Choroid plexus epithelial cell (primary cell): ENCODE measurements at places on chromosomes 16 and 17.
A peak's percentile ranks its signal among the peaks of the same experiment; 100 is the strongest.

DNA sequence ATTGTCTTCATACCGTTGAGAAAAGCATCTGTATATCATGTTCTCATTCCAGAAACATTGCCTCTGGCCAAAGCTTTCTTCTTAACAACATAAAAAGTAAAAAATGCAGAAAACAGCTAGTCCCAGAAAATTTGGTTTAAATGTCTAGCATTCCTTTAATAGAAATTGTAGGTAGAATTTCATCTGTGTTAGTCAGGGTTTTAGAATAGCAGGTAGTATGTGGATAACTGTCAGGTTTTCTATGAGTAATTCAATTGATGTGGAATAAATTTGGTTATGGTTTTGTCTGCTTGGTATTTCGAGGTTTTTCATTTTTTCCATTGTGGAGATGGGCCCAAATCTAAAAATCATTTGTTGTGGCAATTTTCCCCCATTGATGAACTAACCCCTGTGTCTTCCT is 616.7 kb downstream of the KCNJ2 start:
- no peak for DNase-seq

DNA sequence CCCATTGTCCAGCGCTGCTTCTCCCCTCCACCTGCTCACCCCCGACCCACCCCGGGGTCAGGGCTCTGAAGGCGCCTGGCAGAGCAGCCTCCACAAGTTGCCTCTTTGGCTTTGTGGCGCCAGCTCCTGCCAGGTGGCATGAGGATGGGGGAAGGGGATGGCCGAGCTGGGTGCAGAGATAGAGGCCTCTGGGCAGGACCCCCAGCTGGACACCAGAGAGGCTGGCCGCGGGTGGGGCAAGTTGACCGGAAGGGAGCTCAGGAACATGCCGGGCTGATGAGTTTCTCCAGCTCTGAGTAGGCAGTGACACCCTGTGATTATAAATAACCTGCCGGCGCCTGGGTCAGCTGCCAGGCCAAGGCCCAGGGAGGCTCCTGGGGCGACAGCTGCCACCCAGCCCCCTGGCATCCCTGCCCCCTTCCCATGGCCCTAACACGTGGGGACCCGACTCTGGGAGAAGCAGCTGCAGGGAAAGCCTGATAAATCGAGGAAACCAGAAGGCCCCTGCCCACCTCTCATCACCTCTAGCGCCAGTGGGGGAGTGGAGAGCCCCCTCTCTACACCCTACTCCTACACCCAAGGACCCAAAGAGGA is 729 bp downstream of the P2RX5 start:
- no peak for DNase-seq

- no peak for DNase-seq
Observed at GRCh38 chr16:79808731-79809130, 208.2 kb upstream of the MAF start.

GRCh38 chr16:31105677-31106213 is 2.4 kb upstream of the BCKDK start:
- DNase-seq = peak; percentile 49

- no peak for DNase-seq
Observed at GRCh38 chr16:49524947-49525315, 151.3 kb downstream of the C16orf78 start.

GRCh38 chr16:31042866-31043265 is 9.5 kb downstream of the STX4 start:
- DNase-seq = no peak

- no peak for DNase-seq
Observed at GRCh38 chr17:16935241-16935663, 36.7 kb downstream of the TNFRSF13B start.

- no peak for DNase-seq
Observed at GRCh38 chr16:55376567-55377167, 52.7 kb downstream of the IRX6 start.

GRCh38 chr17:17279316-17279715 is 1.7 kb downstream of the COPS3 start:
- no peak for DNase-seq

DNA sequence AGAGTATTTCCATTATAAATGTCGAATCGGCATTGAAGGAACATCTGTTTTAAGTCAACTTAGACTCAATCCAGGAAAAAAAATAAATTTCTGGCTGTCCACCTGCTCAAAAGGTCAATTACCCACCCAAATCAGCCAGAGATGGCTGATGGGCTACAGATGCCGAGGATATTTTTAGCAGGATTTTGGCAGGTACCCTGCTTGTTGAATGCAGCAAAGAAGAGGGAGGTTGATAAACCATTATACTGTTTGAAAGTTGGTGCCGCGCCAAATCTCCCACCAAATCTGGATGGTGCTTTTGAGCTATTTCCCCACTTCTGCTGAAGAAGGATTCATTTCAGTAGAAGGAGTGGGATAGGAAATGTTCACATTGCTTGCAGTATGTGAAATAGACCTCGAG is 537.7 kb downstream of the MAF start:
- no peak for DNase-seq

DNA sequence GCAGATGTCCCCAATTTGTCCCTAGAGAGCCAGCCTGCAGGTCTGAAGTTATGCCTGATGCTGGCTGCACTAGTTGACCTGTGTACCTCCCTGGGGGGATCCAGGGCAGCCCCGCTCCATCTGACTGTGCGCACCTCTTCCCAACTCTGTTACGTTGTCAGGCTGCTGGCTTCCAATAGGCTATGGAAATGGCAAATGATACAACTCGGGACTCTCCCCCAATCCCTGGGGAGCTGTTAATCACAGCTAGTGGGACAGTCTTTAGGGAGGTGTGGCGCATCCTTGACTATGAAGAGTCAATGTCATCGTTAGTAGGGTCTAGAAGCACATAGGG is 30.1 kb downstream of the GPRC5B start:
- no peak for DNase-seq

- no peak for DNase-seq
Observed at GRCh38 chr17:82674656-82675475, 23.6 kb downstream of the RAB40B start.

DNA sequence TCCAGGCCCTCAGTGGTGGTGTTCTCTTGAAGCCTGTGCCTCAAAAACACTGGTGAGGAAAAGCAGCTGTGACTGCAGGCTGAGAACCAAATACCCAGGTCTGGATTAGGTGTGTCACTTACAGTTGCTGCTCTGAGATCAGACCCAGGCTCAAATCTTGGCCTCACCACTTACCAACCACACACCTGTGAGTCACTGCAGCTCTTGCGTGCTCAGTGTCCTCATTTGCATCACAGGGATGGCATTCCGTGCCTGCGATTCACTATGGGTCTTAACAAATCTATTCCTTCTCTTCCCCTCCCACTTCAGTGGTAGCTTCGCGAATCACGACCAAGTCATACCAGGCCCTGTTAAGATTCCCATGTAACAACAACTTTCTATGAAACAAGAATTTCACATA is 233.4 kb upstream of the HSBP1 start:
- peak; percentile 43 for DNase-seq

DNA sequence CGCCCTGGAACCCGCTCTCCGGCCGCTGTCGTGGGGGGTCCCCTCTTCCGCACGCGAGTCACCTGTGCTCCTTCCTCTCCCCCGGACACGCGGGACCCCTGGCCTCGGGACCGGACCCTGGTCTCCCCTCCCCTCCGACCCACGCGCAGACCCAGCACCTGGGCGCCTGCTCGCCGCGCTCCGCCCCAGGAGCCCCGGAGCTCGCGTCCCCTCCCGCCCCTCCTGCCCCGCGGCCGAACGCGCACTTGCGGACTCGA is 762 bp downstream of the RAB40B start:
- DNase-seq = no peak

DNA sequence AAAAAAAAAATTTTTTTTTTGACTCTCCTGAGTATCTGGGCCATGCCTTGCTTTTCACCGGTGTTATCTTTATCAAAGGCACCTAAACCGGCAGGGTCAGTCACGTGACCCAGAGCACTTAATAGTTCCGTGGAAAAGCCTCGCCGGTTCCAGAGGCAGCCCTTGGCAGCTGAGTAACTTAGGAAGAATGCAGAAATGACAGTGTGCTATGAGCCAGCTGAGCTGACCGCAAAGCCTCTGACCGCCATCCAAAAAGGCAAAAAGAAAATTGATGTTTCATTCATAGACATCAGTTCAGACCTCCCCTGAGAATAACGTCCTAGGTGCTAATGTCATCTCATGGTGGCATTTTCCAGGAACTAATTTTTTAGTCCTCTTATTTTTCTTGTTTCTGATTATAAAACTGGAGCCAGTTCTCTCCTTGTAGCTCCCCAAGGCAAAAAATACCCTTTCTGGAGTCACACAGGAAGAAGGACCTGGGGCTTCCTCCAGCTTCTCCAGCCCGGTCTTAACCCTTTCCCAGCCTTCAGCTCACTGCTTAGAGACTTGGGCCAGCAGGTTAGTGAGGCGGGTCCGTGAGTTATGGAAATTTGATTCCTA is 122.6 kb downstream of the SOCS1 start:
- peak; percentile 97 for DNase-seq

DNA sequence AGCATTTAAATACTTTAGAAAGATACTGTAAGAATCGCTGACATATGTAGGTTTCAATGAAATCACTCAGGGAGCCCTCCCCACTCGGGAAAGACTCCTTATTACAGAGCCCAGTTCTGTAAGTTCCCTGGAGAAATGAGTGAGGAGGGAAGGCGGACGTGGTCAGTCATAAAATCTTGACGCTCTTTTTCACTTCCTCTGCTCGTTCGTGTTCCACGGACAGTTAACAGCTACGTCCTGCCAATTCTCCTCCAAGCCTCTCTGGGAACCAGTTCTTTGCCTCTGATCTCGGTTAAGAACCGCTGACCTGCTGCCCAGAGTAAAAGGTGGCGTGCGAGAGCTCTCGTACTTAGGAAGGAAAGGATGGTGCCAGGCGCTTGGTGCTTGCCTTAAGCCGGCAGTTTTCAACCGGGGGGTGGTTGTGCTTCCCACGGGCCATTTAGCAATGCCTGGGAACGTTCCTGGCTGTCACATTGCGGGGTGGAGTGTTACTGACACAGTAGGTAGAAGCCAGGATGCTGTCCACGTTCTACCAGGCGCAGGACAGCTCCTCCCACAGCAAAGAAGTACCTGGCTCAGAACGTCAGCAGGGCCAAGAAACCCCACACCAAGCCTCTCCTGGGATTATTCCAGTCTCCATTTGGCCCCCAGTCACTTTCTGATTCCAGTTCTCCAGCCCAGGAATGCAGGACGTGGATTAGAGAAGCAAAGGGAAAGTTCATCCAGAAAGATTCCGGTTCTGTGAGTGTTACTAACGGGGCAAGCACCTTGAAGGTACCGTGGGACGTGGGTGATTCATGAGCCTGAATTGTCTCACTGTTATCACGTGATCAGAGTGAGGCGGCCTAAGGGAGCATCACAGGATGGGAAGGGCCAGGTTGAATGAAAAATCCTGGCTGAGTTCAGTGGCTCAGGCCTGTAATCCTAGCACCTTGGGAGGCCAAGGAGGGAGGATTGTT is 87.7 kb downstream of the MRM3 start:
- DNase-seq = peak; percentile 47

DNA sequence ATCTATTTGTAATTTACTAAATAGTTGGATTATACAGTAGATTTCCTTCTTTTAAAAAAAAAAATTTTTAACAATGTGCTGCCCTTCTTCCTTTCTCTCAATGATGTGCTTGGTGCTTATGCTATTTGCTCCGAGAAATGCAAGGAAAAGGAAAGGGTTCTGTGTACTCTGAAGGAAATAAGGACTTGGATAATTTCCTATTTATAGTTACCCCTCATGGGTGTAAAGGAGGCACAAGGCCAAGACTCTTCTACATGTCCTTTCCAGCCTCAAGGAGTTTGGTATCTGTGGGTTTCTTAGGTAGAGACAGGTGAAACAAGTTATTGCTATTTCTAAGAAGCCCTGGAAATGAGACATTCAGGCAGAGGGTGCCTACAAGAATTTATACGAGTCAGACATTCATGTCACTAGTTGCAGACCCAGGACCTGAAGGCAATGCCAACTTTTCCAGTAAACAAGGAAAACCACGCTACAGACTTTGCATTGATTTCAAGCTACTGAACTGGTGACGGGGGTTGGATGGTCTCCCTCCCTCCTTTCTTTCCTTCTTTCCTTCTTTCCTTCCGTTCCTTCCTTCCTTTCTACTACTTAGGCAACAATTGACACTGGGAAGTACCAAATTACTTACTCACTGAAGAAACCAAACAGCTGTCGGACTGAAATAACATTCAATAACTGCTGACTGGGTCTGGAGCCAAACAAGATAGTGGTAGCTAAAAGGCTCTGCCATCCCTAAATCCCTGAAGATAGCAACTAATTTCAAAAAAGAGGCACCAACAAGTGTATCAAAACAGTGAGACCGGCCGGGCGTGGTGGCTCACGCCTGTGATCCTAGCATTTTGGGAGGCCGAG is 33.8 kb upstream of the GHDC start:
- DNase-seq = peak; percentile 70

- DNase-seq = no peak
Observed at GRCh38 chr17:76091526-76092286, 11.9 kb downstream of the EXOC7 start.

GRCh38 chr16:67833030-67833414 is 9.1 kb upstream of the THAP11 start:
- peak; percentile 48 for DNase-seq

DNA sequence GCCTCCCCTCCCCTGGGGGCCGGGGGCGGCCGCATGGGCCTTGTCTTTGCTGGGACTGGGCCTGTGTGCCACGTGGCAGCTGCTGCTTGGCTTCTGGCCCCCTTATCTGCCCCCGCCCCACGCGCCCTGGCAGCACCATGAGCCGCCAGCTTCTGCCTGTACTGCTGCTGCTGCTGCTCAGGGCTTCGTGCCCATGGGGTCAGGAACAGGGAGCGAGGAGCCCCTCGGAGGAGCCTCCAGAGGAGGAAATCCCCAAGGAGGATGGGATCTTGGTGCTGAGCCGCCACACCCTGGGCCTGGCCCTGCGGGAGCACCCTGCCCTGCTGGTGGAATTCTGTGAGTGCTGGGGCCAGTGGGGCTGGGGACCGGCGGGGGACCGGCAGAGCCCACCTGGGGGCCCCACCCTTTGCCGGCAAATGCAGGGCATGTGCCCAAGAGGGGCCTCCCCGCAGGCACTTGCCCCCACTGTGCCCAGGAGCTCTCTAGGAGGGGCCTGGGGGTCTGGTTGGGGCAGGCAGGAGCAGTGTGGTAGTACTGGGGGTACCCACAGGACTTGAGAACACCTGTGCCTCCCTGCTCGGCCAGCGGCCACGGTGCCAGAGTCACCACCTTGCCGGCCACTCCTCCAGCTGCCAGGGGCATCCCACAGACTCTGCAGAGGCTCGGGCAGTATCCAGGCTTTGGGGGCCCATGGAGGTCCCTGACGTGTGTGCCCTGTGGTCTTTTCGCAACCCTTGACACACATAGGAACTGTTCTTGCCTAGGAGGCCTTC is at the start of gene PDIA2:
PDIA2 (plus strand) TSS at position 132 of the 773 bp plus-strand sequence; CDS start at position 138, 6 bp downstream.
- DNase-seq = no peak

GRCh38 chr17:81665205-81666091 is 957 bp downstream of the OXLD1 start:
- DNase-seq = peak; percentile 34

- DNase-seq = no peak
Observed at GRCh38 chr16:85166281-85166680, 54.0 kb upstream of the CIBAR2 start.

- no peak for DNase-seq
Observed at GRCh38 chr16:21663889-21664647, at the start of gene OTOA. TSS of gene OTOA (plus strand) at chr16:21663968. CDS start at chr16:21678515, 14,547 bp downstream.

- no peak for DNase-seq
Observed at GRCh38 chr16:64265756-64266155, 856.1 kb downstream of the CDH11 start.
